SK-N-DZ (cell line): ENCODE measurements at places on chromosomes 16 and 17.

GRCh38 chr17:5011928-5012327 lies 14.2 kb downstream of the KIF1C start:
- no peak for DNase-seq

DNA sequence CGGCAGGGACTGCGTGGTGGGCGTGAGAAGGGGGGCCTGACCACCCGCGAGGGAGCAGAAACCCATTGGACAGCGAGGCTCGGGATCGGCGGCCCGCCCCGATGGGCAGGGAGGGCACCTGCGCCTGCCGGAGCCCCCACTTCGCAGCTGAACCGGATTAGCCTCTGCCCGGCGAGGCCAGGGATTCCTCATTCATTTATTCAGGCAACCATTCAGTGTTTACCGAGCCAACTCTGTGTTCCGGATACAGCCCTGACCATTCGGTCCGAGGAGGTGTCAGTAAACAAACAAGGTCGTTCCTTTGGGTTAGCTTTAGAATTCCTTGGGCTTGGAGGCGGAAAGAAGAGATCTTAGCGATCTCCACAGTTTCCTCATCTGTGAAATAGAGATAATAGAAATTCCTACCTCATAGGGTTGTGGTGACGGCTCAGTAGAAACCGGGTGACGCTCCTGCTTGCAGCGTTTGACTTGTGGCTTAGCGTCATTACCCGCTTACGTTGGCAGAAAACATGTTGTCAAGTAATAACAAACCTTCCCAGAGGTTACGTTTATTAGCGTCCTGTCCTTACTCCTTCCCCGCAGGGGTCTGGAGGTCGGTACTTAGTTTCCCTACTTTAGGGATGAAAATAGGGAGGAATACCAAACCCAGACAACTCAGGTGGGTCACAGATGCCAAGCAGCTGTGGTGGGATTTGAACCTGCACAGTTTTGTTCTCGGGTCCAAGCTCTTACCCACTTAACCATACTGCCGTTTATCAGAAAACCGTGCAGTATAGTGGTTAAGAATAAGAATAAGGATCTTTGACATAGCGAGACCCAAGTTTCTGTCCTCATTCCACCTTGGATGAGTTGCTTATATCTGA lies 893 bp downstream of the POLR3E start:
- peak; percentile 93 for DNase-seq

- DNase-seq, result peak; percentile 32
These were observed 553.2 kb downstream of the MAF start for GRCh38 chr16:79047337-79047736.

DNA sequence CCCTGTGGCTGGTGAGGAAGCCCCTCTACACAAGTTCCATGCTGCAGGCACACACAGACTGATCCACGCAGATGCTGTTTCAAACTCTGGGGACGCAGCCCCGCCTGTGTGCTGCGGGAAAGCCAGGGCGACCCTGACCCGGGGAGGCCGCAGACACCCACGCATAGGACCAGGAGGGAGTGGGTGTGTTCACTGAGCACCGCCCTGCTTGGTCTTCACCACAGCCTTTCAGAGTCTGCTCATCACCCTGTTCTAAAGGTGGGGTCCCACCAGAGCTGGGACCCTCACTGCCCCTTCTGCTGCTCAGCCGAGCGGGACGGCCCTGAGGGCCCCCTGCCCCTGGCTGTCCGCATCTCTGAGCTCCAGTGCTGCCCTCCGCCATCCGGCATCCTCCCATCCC lies 7.5 kb downstream of the TSPAN10 start:
- DNase-seq, result no peak

DNA sequence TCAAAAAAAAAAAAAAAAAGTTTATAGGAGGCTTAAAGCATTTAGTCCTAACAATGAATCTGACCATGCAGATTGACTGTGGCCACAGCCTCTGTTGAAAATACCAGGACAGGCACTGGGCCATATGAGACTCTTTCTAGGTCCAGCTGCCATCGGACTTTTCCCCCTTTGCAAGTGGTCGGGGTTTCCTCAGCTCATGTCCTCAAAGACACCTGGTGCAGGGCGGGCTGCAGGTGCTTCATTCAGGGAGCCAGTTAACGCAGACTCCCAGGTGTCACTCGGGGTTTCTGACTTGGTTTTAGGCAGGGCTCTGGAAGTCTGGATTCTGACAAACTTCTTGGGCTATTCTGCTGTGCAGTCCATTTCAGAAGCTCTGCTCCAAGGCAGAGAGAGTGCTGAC lies 20.9 kb downstream of the ELAC2 start:
- no peak for DNase-seq

- no peak for DNase-seq
These were observed 2.4 kb upstream of the SCIMP start for GRCh38 chr17:5236938-5237540.

GRCh38 chr16:86110134-86110533 lies 211.2 kb downstream of the IRF8 start:
- DNase-seq, result no peak

GRCh38 chr16:53714205-53715022 lies 10.5 kb downstream of the FTO start:
- no peak for DNase-seq

DNA sequence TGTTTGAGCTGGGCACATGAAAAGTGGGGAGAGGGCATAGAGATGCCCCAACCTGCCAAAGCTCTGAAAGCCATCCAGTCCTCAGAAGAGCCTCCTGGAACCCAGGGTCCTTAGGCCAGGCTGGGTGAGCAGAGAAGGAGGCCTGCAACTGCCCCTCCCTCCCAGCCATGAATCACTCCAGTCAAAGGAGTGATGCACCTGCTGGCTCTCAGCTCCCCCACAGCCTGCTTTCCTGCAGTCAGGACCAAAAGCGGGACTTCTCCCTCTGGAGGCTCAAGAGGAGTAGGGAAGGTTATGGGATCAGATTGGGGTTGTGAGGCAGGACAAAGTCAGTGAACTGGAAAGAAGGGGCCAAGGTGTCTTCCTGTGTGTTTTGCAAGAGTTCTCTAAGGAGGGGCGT lies 145.6 kb downstream of the TMEM132E start:
- DNase-seq, result no peak

- no peak for DNase-seq
These were observed 6.0 kb downstream of the SOCS7 start for GRCh38 chr17:38357486-38358123.

GRCh38 chr17:8542599-8543502 lies 87.7 kb downstream of the MYH10 start:
- no peak for DNase-seq

DNA sequence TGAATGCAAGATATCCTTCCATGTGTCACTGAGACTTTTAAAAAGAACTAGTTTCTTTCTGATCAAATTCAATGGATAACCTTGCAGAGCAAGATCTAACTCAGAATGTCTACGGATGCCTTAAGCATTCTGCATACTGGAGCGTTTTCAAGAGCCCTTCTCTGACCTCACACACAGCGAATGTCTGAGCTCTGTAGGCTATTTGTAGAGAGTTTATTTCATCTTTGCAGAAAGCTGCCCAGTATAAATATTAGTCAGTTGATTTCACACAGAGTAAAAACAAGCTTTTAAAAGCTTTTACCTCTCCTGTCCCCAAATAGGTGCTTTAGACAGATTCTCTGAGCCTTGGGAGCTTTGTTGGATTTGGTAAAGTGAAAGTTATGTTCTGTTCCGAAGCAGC lies 165.0 kb downstream of the RBFOX1 start:
- DNase-seq, result no peak

GRCh38 chr16:88508376-88508867 lies 55.3 kb downstream of the ZFPM1 start:
- no peak for DNase-seq

DNA sequence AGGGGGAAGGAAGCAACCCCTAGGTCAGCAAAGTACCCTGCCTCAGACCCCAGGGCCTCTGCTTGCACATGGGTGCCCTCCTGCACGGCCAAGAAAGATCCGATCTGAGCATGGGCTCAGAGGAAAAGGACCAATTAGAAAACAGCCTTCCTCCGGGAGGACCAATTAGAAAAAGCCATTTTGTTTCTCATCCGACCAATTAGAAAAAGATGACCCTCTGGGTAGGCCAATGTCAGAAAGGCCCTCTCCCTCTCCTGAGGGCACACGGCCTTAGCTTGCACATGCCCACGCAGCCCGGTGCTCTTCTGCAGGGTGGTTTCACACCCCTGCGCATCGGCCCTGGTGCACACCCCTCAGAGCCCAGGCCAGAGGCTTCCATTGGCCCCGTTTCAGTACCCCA lies 5.1 kb upstream of the CISD3 start:
- DNase-seq, result no peak

DNA sequence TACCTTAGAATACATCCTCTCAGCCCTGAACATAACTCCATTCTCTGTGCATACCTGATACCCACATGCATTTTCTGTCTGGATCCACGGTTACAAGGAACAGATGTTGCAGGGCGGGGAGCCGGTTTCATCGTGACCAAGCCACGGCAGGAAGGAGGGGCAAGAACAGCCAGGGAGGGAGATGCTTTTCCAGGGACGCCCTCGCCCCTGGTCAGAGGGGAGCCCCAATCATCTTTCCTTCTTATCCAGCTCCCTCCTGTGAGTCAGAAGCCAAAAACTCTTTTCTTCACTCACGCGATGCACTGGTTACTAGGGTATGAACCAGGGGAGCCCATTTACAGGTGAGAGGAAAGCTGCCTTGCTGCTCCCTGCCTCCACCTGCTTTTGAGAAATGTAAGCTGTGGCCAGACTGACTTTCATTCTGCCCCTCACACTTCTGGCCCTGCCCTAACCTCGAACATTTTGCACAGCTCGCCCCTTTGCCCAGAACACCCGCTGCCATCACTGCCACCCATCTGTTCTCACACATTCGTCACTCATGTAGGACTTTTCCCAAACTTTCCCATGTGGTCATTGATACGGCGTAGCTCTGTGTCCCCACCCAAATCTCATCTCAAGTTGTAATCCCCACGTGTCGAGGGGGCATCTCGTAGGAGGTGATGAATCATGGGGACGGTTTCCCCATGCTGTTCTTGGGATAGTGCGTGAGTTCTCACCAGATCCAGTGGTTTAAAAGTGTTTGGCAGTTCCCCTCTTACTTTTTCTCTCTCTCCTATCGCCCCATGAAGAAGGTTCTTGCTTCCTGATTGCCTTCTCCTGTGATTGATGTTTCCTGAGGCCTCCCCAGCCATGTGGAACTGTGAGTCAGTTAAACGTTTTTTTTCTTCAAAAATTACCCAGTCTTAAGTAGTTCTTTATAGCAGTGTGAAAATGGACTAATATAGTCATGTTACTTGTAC lies 20.5 kb downstream of the FOXL1 start:
- no peak for DNase-seq

- DNase-seq, result peak; percentile 33
These were observed 537 bp downstream of the CNOT1 start for GRCh38 chr16:58628845-58629732.

DNA sequence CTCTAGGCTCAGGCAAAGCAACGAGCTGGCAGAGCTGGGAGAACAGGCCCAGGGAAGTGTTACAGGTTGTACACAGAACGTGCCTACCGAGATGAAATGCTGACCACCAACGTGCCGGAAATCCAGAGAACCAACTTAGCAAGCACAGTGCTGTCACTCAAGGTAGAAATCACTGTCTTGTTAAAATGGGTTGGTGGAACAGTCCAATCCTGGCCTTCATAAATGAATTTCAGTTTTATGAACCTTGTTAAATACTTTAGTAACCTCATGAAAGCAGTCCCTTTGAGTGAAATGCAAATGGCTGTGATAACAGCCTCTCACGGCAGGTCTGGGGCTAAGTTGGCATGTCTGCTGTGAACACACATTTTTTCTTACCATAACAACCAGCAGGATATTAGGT lies 29.0 kb downstream of the ETV4 start:
- DNase-seq, result no peak

- DNase-seq, result no peak
These were observed 9.2 kb downstream of the FAM20A start for GRCh38 chr17:68592009-68592408.

- no peak for DNase-seq
These were observed 6.6 kb downstream of the ABI3 start for GRCh38 chr17:49216953-49217650.

- peak; percentile 42 for DNase-seq
These were observed 632 bp downstream of the SLC9A5 start for GRCh38 chr16:67249178-67250044.

- DNase-seq, result no peak
These were observed 874 bp downstream of the CMTM3 start for GRCh38 chr16:66605177-66605978.

DNA sequence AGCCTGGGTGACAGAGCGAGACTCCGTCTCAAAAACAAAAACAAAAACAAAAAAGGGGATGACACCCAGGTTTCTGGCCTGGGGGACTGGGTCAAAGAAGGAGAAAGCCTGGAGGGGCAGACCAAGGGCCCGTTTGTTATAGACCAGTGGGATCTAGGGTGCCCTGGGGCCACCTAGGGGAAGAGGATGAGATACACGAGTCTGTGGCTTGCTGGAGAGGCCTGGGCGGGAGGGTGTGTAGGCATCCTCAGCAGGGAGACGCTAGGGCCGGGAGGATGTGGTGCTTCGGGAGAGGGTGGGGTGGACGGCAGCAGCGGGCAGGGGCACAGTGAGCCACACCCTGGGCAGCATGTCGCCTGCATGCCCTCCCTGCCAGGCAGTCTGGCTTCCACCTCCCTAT lies 17.1 kb upstream of the CRK start:
- no peak for DNase-seq

DNA sequence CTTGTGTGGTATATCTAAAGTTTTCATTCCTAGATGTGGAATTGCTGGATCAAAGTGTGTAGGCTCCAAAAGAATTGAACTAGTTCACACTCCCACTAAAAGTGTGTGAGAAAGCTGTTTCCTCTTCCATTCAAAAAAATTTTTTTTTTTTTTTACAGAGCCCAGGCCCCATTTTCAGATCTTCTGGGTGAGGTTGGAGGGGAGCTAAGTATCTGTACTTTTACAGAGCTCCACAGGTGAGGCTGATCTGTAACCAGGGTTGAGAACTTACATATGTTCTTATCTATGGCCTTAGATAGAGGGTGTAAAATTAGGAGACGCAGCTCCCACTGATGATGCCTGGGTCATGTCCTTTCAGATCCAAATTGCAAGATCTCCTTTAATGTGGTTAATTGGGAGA lies 31.9 kb downstream of the HLF start:
- no peak for DNase-seq

- DNase-seq, result no peak
These were observed 5.2 kb upstream of the SPATA2L start for GRCh38 chr16:89706518-89707260.

DNA sequence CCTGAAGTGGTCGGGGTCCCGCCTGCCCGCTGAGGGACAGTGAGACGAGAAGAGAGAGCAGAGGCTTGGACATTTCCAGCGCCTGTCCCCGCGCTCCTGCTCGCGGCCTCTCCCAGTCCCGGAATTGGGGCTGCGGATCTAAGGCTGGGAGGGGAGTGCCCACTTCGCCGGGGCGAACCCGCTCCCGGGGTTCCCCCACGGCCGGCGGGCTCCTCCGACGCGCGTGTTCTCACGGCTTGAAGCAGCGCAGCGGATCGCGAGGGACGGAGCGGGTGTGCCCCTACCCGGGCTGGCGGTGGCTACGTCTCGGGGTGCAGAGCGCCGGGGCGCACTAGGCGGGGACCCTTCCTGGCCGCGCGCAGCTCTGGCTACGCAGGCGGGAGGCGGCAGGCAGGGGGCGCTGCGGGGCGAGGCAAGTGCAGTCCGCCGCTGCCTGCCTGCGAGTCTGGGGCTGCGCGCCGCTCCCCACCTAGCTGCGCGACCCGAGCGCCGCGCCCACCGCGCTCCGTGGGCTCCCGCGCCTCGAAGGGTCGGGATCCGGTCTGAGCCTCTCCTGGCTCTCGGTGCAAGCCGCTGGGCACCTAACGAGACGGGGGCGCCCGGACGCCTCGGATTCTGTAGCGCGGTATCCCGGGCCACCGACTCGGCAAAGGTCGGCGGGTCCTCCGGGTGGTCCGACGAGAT lies 1.2 kb downstream of the NGFR start:
- peak; percentile 68 for DNase-seq

GRCh38 chr16:16127469-16128116 lies 95.7 kb downstream of the ABCC6 start:
- peak; percentile 58 for DNase-seq

GRCh38 chr17:34758316-34758715 lies 178.9 kb downstream of the TMEM132E start:
- DNase-seq, result no peak
